ENCODE measurements at places on chromosomes 3 and 15. TPM values are rescaled to one million over a fixed set of nuclear protein-coding genes. Genes with fewer than 3 reads are reported as not detected.

- no peak for DNase-seq
These were observed 296.3 kb downstream of the UACA start for GRCh38 chr15:70466895-70467529.

Gene TNNC1
- 5.2 TPM for total RNA-seq

DNA sequence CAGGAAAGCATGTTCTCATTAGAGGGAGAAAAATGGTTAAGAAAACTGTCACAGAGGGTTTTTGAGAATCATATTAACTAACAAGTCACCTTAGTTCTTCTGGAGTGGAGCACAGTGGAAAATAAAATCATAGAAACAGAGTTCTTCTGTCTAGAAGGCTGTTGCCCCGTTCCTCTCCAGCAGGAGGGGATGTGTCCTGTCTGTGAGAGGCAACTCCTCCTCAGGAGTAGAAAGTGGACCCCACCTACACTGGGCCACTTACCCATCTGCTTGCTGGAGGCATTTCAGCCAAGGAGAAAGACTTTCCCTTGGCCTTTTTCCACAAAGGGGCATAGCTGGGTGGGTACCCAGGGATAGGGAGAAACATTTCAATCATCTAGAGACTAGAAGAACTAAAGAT, 106.6 kb downstream of the SSR3 start:
- DNase-seq, result no peak

- DNase-seq, result no peak
These were observed 6.5 kb downstream of the CHD2 start for GRCh38 chr15:92906563-92907081.

Gene PDCD7
- 19.7 TPM for total RNA-seq

GRCh38 chr3:184778426-184779332, 33.3 kb upstream of the VPS8 start:
- no peak for DNase-seq

GRCh38 chr3:189142527-189142926, 29.2 kb upstream of the TPRG1 start:
- DNase-seq, result no peak

DNA sequence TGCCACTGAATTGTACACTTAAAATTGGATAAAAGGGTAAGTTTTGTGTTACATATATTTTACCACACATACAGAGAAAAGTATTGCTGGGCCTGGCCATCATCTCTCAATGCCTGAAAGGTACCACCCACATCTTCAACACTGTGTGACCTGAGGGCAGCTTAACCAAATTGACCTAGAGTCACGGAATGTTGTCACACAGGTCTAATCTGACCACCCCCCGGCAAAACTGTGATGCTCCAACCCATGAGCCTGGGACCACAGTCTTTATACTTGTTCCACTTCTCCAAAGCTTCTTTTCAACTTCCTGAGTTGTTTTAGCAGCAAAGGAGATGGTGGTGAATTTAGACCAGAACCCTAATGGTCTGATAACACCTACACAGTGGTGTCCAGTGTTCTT, 210.3 kb upstream of the TPM1 start:
- no peak for DNase-seq

Gene IMPG2
- 0.10 TPM for total RNA-seq

Gene CLPX
- total RNA-seq, result 49.9 TPM

GRCh38 chr3:32891365-32891764, 60.1 kb upstream of the CCR4 start:
- DNase-seq, result no peak

Gene TMEM207
- total RNA-seq, result not detected

- no peak for DNase-seq
These were observed 146.7 kb upstream of the THBS1 start for GRCh38 chr15:39434163-39434562.

DNA sequence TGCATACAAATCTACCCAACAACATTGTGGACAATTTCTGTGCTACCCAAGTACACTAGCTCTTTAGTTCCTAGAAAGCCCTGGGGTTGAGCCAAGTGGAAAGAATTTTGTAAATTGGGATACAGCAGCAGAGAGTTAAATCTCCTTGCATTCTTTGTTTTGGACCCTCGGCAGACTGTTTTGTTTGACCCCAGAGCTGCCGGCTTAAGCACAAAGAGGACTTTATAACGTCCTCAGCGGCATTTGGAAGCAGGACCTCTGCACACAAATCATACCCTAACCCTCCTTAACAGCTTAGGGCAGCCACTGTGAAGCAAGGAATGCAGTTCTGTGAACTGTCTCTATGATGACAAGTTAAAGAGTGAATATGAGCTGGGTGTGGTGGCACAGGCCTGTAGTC, 415.3 kb downstream of the CNTN4 start:
- DNase-seq, result no peak

GRCh38 chr15:52094811-52095584, 17.6 kb downstream of the BCL2L10 start:
- DNase-seq, result no peak

DNA sequence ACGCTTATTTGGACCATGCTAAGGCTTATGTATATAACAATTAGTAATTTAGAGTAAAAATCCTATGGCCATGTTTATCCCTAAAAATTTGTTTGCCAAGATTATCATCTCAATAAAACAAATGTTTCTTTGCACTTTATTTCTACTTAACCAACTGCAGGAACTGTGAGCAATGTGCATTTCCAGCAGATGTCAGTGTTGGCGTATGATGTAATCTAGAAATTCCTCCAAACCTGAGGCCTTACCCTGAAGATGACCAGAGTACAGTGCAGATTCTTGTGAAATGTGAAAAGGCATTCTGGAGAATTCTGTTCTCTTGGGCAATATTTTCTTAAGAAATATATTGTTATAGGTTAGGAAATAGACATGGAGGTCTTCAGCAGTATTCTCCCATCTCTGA, 205.9 kb downstream of the MBNL1 start:
- peak; percentile 36 for DNase-seq

DNA sequence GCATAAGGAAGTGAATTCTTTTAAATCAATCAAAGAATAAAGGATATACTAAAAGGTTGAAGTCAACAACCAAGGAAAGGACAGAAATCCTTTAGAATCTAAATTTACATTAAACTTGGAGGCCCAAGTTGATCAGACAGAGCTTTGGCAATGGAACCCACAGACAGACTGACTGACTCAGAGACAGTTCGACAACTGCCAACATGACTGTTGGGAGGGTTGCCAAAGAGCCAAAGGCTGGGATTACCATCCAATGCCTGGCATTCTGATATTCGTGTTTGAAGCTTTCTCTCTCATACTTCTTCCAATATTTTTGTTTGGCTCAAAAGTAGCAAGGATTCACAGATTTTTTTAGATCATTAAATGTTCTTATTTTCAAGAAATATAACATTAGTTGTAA, 406.1 kb downstream of the PLCL2 start:
- no peak for DNase-seq

- DNase-seq, result no peak
These were observed 280.8 kb downstream of the SHQ1 start for GRCh38 chr3:72567474-72567873.

Gene ILDR1
- not detected for total RNA-seq

Gene PLSCR5
- not detected for total RNA-seq

Gene ACKR2
- not detected for total RNA-seq

Gene SLC35G2
- 15.0 TPM for total RNA-seq

DNA sequence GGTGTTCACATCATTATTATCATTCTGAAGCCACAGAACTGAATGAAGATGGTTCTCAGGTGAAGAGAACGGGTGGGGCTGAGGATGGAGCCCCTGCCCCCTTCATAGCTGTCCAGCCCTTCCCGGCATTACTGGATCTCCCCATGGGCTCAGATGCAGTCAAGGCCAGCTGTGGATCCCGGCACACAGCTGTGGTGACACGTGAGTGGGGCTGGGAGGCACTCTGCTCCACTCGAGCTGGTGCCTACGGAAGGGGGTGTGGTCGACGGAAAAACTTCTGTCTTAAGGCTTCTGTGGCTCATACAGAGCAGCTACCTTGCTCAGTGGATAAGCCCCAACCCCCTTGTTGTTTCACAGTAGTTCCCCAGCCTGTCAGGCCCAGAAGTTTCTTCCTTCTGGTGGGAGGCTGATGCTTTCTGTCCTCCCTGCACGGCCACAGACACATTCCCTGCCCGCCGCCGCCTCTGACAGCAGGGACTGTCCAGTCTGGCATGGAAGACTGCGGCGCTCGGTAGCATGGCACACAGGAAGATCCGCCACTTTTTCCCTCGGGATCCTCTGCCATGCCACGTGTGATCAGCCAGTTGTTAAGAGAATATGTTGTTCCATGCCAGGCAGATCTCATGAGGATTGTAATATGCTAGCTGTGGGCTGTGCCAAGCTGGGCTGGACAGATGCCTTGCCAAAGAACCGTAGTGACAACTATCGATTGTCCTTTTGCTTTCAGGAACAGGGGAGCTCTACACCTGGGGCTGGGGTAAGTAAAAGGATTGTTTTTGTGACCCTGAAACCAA, 5.8 kb downstream of the RCCD1 start:
- no peak for DNase-seq

Gene SH3GL3
- not detected for total RNA-seq

GRCh38 chr3:105988540-105989212, 119.9 kb upstream of the CBLB start:
- no peak for DNase-seq

DNA sequence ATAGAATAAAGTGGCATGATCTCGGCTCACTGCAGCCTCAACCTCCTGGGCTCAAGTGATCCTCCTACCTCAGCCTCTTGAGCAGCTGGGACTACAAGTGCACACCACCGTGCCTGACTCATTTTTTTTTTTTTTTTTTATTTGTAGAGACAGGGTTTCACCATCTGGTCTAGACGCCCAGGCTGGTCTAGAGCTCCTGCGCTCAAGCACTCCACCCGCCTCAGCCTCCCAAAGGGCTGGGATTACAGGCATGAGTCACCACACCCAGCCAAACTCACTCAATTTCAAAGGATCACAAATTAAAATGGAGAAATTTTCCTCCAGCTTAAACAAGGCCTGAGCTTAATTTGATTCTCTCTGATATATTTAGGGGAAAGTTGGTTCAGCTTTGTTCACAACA, 27.3 kb upstream of the NMB start:
- no peak for DNase-seq

Gene DLL4
- total RNA-seq, result 0.31 TPM

- no peak for DNase-seq
These were observed 311.5 kb downstream of the RORA start for GRCh38 chr15:60917461-60918145.

DNA sequence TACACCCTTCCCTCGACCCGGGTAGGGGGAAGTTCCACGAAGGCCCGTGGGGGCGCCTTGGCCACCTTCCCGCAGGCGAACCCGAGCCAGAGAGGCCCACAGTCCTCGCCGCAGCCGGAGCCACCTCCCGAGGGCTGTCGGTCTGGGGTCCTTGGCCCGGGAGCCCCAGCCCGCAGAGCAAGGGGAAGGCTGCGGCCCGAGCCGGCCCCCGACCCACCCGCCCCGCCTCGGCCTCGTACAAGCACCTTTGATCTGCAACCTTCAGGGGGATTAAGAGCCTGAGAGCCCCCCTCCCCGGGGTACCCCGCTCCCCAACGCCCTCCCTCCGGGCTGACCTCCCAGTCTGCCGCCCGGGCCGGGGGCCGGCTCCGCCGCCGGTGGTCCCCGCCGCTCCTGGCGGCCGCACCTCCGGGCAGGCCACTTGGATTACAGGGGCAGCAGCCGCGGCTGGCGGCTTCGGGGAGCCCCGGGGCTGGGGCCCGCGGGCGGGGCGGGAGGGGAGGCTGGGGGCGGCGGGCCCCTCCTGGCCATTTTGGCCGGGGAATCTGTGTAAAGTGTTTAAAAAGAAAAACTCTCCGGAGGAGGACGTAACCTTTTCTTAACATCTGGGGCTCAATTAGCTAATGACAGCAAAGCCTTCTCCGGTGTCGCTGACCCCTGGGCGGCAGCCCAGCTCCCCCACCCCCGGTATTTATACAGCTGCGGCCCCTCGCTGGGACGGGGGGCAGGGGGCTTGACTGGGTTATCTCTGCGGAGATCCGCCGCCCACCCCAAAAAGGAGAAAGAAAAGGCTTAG, 40.2 kb downstream of the EPHB3 start:
- DNase-seq, result no peak

Gene GOLGA8S
- total RNA-seq, result 0.15 TPM

Gene MED12L
- 2.8 TPM for total RNA-seq

DNA sequence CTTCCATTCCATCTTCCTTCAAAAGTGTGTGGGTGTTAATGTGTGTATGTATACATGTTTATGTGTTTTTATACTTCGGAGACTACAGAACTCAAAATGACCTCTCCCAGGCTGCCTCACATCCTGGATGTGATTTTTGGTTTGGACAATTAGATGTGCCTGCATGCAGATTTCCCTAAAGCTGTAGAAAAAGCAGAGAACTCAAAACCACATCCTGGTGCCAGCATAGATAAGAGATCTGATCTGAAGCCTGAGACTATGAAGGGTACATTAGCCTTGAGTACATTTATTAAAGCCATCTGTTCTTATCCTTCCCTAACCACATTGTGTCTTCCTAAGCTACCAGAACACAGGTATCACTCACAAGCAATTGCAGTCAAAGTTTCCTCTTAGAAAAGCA, 319.4 kb upstream of the RASGRP1 start:
- DNase-seq, result no peak

Gene NDUFAF3
- 101 TPM for total RNA-seq

- DNase-seq, result no peak
These were observed 80.5 kb upstream of the CDIN1 start for GRCh38 chr15:36498916-36499315.

Gene IGF2BP2
- total RNA-seq, result 97.8 TPM

DNA sequence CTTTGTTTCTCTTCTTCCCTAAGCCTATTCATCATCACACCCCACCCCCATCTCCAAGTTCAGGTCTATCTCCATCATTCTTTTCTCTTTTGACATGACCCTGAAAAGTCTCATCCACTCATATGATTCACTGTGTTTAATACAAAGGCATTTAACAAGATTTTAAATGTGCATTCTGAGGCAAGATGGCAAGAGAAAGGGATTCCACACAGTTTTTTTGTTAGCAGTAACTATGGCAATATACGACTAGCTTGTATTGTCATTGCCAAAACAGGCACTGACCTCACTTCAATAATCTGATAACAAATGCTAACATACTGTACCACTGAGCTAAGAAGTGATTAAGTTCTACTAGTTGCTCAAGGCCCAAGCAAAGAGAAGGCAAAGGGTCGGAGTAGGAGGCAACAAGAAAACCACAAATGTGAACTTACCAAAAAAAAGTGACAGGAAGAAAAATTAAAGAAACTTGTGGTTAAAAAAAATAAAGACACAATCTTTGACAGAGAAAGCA, 53.2 kb downstream of the FBN1 start:
- no peak for DNase-seq

- peak; percentile 99 for DNase-seq
These were observed 152.9 kb downstream of the TPRG1 start for GRCh38 chr3:189324538-189325138.

Gene PPP1R2
- total RNA-seq, result 60.2 TPM

Measured in Panc1 (cell line).